Activated T-cell treated with anti-CD3 and anti-CD28 coated beads, Interleukin-2, amount 50 U/mL, for 48 hours (primary cell): ENCODE measurements at places on chromosomes 4 and X.

- DNase-seq: peak; percentile 28
These were observed 85.5 kb downstream of the CT47B1 start for GRCh38 chrX:120790118-120790517.

DNA sequence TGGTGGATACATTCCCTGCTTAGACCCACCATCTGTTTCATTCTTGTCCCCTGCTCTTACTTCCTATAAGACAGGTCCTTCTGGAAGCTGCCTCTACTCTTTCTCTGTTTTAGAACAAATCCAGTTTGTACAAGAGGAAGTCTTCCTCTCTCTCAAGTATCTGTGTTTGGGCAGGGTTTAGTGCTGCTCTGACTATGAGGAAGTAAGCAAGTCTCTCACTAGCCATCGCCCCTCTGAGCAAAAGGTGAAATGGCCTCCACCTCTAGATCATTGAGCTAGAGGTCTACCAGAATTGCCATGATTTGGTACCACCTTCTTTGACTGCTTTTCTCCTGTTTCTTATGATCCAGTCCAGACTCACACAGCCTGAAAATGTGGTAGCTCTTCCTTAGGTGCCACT is 8.4 kb downstream of the BTK start:
- DNase-seq: no peak

- no peak for DNase-seq
These were observed 73.3 kb downstream of the FRYL start for GRCh38 chr4:48706736-48707135.

- no peak for DNase-seq
These were observed 30.6 kb upstream of the CTSO start for GRCh38 chr4:155984106-155984797.

GRCh38 chr4:8607603-8608481 is 15.3 kb downstream of the CPZ start:
- DNase-seq: peak; percentile 63

DNA sequence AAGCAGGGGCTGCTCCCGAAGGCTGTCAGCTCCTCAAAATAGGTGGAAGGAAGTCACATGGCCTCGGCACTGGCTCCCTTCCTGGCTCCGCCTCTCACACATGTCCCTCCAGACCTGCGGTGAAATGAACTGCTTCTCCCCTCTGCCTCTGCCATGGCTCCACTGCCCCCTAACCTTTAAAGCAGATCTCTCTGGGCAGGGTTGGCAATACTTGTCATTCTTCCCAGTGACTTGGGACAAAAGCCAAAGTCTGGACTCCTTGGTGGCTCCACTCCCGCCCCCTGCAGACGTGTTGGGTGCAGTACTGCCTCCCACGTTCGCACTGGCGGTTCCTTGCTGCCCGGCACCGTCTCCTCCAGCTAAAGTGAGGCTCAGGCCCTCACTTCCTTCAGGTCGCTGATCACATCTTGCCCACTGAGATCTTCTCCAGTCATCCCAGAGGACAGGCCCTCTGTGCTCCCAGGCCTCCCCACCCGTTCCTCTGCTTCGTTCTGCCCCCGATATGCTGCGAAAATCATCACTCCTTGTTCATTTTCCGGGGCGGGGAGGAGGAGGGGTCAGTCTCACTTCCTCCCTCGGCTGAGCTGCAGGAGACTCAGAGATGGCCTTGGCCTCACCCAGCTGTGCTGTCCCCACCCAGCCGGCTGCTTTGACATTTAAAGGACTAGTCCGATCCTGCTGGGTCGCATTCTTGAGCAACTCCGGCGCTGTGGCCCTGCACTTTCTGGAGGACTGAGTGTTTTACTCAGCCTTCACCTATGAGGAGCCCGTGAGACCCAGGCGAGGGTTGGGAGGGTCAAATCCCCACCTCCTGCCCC is 97.4 kb downstream of the PHKA2 start:
- DNase-seq: peak; percentile 69

DNA sequence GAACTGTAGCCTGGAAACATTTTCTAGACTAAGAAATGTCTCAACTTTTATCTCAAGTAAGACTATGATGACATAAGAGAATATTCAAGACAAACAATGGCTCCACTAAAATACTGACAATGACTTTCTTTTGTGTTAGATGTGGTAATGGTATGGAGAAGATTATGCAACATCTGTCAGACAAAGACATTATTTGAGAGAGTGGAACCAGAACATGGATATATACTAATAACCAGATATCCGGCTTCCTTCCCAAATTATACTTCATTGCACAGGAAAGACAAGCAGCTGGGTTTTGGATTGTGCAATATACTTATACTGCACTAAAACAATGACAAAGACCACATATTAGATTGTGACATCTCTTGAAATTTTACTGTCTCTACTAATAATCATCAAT is 290.8 kb upstream of the GIMD1 start:
- DNase-seq: no peak

GRCh38 chrX:21975242-21975641 is 34.7 kb downstream of the SMS start:
- DNase-seq: no peak

- no peak for DNase-seq
These were observed 6.3 kb upstream of the YIPF6 start for GRCh38 chrX:68492583-68492982.
